ENCODE measurements at places on chromosomes 16 and 17.

- no peak for DNase-seq
Measured at GRCh38 chr16:69017036-69017783, 88.2 kb upstream of the HAS3 start.

- no peak for DNase-seq
Measured at GRCh38 chr16:17572145-17572544, 101.4 kb upstream of the XYLT1 start.

DNA sequence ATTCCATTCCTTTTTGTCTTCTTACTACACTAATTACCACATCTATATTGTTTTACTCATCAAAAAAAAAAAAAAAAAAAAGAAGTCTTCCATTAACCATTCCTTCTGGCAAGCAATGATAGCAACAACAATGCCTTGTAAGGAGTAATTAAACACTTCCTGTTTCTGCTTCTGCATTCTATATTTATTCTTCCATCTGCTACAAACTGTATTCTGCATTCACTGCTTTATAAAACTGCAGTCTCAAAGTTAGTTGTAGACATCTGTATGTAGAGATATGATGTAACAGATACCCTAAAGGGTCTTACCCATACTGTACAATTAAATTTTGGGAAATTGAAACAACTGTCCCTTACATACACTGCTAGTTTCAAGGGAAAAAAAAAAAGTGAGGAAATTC is 28.7 kb upstream of the ABCA6 start:
- no peak for DNase-seq

DNA sequence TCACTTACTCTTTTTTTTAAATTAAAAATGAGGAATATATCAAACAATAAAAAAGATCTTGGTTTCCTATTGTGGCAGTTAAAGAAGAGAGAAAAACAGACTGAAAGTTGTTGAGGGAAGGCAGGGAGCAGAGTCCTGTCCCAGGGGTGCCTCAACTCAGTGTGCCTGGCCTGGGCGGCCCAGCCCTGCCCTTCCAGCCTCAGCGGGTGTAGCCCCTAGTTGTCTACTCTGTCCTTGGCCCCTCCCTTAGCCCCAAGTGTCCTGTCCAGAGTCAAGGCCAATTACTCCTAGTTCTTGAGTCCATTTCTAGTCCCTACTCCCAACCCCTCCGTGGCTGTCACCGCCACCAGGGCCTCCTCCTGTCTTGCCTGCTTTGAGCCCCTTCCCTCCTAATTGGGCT is 52.5 kb downstream of the SMPD3 start:
- DNase-seq = no peak

- DNase-seq = no peak
Measured at GRCh38 chr17:74045608-74046280, 157.7 kb upstream of the RPL38 start.

DNA sequence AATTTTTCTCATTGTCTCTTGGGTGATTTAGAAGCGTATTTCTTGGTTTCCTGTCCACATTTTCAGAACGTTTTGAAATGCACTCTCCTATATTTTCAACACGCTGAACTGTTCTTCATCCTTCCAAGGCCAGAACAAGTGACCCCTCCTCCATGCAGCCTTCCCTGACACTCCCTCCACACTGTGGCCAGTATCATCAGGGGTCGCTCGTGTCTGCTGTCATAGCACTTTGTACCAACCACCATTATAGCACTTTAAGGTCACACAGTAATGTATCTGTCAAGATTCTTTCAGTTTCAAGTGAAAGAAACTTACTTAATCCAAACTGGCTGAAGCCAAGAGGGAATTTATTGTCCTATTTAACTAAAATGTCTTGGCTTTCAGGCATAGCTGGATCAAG is 17.5 kb upstream of the IL21R start:
- no peak for DNase-seq

- no peak for DNase-seq
Measured at GRCh38 chr17:42913522-42913921, 12.9 kb downstream of the G6PC1 start.

GRCh38 chr16:63596716-63597115 is 1525.1 kb downstream of the CDH11 start:
- no peak for DNase-seq

DNA sequence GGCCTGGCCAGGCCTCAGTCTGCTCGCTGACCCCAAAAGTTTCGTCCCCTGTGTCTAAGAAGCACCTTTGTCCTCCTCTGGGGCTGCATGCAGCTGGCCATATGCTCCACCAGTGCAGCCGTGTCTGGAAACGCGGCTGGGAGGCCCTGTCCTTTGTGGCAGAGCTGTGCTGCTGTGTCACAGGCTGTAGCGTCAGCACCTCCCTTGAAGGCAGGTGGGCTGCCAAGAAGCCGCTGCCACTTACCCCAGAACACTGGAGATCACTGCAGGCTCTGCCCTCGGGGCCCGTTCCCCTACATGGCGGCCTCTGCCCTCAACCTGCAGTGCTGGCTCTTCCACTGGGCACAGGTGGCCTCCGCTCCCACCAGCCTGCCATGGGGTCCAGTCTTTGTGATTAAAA is 15.7 kb upstream of the MC1R start:
- DNase-seq = no peak

- no peak for DNase-seq
Measured at GRCh38 chr16:80656711-80657150, 115.9 kb downstream of the DYNLRB2 start.
